ENCODE measurements at places on chromosomes 5 and 9.

- DNase-seq: peak; percentile 19
Measured at GRCh38 chr5:177382423-177383029, 1.7 kb upstream of the SLC34A1 start.

GRCh38 chr5:61768692-61769281, 436.7 kb downstream of the ZSWIM6 start:
- DNase-seq: peak; percentile 4

GRCh38 chr9:123812984-123813383, 116.9 kb downstream of the DENND1A start:
- DNase-seq: no peak

DNA sequence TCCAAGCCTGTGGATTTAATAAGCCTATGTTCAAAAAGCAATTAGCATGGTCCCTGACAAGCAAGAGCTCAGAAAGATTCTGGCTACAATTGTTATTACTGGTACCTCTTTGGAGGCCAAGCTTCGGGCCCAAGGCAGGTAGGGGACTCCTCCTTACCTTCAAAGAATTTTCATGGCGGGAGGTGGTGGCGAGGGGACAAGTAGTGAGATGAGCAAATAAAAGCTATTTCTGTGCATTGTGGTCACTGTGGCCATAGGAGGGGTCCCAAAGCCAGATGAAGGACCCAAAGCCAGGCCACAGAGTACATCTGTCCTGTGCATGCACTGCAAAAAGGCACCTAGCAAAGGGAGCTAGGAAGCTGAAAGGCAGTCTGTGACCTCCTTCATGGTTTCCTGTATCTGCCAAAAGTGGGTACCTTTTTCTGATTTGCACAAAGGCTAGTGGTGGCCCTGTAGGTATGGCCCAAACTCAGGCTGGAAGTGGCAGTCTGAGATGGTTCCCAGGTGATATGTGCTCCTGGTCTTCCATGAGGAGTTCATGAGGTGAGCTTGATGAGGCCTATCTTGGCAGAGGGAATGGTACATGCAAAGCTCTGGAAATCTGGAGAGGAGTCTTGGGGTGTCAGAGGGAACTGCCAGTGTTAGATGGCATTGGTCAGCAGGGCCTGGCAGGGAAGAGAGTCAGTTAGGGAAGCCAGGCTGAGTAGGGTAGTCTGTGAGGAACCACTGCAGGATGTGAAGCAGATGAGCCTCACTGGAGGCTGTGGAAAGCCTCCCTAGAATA, 3.3 kb upstream of the CXXC5 start:
- no peak for DNase-seq

DNA sequence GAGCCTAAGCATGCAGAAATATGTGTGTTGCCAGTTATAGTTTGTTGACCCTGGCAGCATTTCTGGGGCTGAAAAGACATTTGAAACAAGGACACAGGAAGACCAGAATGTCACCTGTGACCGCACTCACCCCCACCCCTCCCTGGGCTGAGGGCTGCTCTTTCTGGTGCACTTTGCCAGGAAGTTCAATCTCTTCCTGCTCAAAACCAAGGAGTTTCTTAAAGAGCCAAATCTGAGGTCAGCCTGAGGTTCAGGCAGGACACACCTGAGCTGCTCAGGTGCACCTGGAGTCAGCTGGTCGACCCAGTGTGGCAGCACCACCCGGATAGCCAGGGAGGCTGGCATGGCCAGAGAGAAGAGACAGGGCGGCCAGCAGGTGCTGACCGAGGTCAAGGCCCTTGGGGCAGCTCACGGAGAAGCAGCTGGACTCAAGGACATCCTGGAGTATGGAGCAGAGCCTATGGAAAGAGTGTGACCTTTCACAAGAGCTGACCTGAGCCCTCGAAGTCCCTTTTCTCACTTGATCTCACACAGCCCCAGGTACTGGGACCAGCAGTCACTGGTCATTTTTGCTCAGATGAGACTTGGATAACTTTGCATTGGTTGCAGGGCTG, 376.9 kb upstream of the IRX4 start:
- no peak for DNase-seq

DNA sequence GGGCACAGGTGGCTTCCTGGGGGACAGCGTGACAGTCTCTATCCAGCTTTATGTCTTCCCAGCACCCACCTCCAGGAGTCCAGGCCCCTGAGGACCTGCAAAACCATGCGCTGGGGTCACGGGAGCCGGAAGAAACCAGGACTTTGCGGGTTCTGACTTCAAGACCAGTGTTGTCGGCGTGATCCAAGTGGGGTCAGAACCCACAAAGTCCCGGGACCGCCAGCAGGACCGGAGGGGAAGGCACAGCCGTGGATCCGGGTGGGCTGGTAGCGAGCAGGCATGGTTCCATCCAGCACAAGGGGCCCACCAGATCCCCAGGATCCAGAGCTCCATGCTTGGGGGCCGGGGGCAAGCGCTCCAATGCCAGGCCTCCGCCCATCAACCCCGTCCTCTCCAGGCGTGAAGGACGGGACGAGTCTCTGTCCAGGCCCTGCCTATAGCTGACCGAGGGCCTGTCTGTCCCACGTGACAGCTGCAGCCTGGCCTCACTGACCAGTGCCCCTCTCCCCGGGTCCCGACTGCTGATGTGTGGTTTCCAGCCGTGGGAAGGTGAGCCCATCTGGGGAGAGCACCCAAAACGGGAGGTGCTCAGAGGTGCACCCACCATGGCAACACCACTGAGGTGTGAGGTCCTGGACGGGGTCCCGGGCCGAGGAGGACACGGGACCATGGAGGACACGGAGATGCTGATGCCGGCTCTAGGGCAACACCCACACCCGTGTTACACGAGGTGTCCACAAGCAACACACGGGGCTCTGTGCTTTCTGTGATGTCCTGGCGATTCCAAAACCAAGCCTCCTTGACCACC, 48.9 kb downstream of the SLC12A7 start:
- DNase-seq: no peak

GRCh38 chr5:158942217-158942616, 157.5 kb downstream of the EBF1 start:
- DNase-seq: no peak

GRCh38 chr5:92514896-92515295, 1066.1 kb downstream of the NR2F1-AS1 start:
- no peak for DNase-seq

GRCh38 chr9:133119103-133119845, 1.8 kb downstream of the RALGDS start:
- DNase-seq: peak; percentile 71

DNA sequence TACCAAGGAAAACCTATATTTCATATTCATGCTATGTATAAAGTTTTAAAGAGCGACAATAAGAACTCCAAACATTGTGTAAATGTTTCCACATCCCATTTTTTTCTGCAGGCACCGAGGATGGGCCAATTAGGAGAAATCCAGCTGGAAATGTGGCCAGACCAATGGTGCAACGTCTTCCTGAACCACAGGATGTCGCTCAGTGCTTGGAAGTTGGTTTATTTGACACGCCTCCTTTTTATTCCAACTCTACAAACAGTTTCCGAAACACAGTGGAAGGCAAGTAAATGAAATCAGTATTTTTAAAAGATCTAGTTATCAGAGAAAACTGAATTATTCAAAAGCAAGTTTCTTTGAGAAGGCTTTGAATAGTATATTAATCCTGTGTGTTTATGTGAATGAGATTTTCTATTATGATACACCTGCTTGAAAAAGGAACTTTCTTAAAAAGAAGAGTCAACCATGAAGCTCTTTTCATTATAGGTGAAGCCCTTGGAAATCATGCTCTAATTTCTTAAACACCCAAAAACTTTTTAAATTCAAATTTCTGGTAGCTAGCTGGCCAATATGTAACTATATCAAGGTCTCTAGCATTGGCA, 9.1 kb downstream of the TYRP1 start:
- peak; percentile 66 for DNase-seq

GRCh38 chr9:33040792-33041431, 15.8 kb downstream of the DNAJA1 start:
- DNase-seq: no peak
